ENCODE measurements at places on chromosomes 4 and X.

DNA sequence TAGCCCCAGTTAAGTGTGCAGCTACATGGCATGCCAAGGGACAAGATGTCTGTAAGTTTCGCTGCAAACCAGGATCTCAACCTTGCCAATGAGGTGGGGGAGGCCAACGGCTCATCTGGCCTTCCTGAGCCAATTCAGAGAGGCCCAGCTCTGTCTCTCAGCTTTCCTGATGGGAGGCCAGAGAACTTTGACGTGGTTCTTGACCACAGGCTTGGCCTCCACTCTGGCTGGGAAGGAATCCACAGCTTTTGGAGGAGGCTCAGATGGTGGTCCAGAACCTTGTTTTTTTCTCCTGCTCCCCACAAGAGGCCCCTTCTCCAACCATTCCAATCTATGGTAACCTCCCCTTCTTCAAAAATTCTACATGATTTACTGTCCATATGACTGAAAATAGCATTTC is 9.8 kb downstream of the CAPN6 start:
- DNase-seq: no peak

DNA sequence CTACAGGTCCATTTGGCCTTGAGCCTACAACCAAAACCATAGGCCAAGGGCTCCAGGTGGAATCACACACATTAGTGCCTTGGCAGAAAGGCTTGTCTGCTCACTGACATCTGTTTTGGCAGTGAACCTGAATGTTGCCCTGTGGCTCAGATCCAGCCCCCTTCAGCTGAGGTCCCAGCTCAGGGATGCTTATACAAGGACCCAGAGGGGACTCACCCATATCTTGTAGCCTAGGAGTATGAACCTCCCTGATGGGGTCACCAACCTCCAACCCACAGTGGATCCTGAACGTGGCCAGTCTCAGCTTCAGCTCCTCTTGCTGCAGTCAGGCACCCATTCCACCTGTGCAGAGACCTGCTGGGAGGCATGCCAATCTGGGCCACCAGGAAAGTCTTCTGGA is 50.8 kb upstream of the HMX1 start:
- DNase-seq: no peak

DNA sequence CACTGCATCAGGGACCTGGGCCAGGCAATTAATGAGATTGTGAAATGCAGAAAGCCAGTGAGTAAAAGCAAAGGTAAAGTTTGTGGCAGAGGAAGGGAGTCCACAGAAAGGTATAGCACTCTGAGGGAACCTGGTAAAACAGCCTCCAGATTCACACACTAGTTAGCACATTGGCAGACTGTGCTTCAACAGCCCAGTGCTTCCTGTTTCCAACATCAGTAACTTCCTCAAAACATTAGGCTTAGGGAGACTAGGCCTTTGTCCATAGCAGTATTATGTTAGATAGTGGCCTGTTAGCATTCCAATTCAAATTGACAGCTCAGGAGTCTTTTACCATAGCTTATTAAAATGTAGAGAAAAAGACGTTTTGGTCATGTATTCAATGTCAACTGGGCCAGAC is 582.6 kb upstream of the ACTRT1 start:
- DNase-seq: no peak

GRCh38 chr4:112199041-112199440 is 32.5 kb upstream of the AP1AR start:
- no peak for DNase-seq

- no peak for DNase-seq
These were observed 87.6 kb downstream of the JAKMIP1 start for GRCh38 chr4:6112606-6113290.

DNA sequence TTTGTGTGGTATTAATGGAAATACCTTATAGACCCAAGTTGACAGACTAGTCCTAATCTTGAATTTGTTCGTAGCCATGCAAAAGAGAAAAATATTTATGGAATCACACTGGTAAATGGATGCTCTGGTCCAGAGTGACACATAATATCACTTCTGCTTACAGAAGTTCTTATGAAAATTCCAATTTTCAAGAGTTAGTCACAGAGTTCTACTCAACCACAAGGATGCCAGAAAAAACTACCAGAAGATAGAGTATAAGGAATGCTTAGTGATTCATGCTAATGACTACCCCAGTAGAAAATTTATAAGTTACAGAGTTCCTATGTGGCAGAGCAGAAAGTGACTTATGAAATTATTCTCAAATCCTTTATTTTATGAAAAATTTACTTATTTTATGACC is 1384.8 kb downstream of the FAM133A start:
- no peak for DNase-seq

DNA sequence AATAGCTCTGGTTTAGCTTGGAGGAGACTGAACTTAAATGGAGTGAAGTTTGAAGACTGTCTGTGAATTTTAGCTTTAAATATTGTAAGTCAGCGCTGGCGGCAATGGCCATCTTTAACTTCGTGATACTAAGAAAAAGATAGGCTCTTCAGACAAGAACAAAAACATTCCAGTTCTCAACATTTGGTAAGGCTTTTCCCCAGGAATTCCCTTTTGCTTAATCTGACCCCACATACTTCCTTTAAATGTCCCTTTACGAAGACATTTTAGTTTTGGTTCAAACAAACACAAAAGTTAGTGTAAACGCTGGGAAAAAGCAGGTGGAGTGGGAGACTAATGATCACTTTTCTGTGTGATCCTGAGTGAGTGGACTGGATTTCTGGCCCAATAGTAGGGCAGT is 106.2 kb downstream of the MAML3 start:
- DNase-seq: no peak

- no peak for DNase-seq
These were observed 34.4 kb upstream of the ANXA3 start for GRCh38 chr4:78517050-78517652.

GRCh38 chr4:158032733-158033415 is 140.0 kb downstream of the GASK1B start:
- DNase-seq: no peak

- no peak for DNase-seq
These were observed 443.2 kb upstream of the FGF16 start for GRCh38 chrX:77003956-77004355.

- DNase-seq: no peak
These were observed 55.4 kb downstream of the HUWE1 start for GRCh38 chrX:53631156-53631555.
